Adrenal gland (tissue), 19 donors: ENCODE measurements at places on chromosomes 5 and 9.
A peak's percentile ranks its signal among the peaks of the same experiment; 100 is the strongest.

- no peak for DNase-seq
Observed at GRCh38 chr9:37967761-37968080, 63.8 kb upstream of the SLC25A51 start.

- DNase-seq = no peak
Observed at GRCh38 chr5:59021286-59021673, 438.4 kb downstream of the RAB3C start.

DNA sequence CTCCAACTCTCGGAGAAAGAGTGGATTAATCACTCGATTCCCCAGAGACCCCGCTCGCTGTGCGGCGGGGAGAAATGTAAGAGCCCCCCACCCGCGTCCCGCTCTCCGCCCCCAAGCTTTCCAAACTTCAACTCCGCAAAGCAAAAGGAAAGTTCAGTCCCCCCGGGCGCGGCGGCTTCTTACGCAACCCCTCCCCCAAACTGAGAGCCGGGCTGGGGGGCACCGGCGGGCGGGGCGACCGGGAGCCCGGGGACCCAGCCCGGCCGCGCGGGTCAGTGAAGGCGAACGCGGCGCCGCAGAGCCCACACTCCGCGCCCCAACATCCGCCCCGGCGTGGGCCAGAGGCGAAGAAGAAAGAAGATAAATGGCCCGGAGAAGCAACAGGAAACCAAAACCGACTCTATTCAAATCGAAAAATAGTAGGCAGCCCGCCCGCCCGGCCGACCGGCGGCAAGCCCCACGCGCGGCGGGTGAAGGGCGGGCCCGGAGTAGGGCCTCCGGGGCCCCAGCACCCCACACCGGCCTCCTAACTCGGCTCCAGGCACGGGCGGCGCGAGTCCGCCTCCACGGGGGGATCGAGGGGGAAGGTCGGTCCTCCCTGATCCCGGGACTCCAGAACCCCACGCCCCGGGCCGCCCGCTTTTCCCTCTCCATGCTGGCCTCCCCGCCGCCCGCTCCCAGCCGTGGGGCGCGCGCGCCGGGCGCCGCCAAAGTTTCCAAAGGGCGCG lies 720 bp downstream of the NOTCH1 start:
- no peak for DNase-seq

DNA sequence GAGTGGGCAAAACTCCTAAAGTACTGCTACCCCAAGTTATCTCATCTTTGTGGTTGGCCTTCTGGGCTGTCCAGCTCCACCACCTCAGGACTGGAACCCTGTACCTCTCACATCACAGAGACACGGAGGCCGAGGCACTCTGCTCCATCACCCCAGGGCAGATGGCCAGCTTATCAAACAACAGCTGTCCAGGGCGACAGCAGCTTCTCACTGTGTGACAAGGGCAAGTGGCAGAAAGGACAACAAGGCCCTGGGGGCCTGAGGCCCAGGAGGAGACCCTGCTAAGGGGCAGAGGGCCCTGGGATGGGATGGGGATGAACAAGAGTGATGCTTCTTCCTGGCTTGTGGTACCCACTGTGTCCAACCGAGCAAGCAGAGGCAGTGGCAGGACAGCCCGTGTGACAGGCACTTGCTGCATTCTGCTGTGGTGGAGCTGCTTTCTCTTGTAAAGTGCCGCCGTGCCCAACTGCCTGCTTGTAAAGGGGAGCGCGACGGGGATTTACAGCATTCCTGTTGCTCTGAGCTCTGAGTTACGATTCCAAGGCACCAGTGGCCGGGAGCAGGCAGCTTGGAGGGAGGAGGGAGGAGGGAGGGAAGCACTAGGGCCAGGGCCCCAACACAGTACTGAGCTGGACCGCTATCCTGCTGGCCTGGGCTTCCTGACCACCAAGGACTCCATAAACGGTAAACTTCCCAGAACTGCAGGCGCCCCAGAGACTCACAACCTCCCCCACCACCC lies 71.2 kb downstream of the SHB start:
- DNase-seq = no peak

DNA sequence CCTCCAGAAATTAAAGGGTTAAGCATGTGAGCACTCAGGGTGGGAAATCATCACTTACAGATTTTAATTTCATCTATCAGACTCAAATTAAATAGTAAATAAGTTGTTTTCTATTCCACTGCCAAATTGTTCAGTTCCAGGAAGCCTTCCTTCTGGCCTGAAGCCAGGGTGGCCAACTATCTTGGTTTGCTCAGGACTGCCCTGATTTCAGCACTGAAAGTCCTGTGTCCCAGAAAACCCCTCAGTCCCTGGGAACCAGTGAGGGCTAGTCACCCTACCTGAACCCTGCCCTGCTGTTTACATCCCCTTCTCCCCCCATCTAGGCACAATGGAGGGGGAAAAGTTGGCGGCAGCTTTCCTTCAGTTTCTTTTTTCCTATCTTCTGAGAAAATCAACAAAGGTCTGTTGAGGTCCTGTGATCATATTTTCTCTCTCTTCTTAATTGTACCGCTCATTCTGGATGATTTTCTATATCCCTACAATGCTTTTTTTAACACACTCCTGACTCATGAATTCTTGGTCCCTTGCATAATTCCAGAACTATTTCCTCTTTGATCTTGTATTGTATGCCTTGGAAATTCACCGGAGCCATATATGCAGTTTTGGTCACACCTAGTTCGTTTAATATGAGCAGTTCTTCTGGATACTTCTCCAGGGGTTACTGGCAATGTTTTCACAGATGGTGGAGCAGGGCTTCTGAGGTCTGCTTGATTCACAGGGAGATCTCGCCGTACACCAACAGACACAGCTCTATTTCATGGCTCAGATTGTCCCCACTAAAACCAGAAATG lies 103.8 kb downstream of the MAP1B start:
- DNase-seq = peak; percentile 85

DNA sequence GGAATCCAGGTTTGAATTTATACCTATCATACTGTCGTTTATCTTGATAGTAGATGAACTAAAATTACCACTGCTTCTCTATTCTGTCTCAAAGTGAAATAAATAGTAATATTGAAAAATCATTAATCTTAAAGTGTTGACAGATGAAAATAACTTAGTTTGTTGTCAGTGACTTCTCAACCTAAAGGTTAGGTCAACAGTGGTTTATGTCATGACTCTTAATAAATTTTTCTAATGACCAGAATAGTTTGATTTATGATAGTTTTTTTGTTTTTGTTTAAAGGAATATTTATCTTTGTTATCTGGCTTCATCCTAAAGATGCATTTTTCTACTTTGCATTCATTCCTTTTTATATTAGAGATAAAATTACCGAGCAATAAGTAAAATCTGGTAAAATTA lies 81.1 kb downstream of the SLF1 start:
- DNase-seq = no peak

DNA sequence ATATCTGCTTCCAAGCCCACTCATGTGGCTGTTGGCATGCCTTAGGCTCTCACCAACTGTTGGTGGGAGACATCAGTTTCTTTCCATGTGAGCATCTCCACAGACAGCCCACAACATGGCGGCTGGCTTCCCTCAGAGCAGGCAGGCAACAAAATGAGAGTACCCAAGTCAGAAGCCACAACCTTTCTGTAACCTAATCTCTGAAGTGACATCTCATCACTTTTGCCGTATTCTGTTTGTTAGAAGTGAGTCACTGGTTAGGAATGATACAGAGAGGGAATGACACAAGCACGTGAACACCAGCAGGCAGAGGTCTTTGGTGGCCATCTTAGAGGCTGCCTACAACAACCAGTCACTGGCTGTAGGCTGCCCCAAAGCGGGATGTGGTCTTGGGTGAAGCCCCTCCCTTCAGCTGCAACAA lies 88.6 kb upstream of the RASGRF2 start:
- DNase-seq = no peak

- DNase-seq = peak; percentile 33
Observed at GRCh38 chr9:36797471-36798220, 225.0 kb downstream of the MELK start.

DNA sequence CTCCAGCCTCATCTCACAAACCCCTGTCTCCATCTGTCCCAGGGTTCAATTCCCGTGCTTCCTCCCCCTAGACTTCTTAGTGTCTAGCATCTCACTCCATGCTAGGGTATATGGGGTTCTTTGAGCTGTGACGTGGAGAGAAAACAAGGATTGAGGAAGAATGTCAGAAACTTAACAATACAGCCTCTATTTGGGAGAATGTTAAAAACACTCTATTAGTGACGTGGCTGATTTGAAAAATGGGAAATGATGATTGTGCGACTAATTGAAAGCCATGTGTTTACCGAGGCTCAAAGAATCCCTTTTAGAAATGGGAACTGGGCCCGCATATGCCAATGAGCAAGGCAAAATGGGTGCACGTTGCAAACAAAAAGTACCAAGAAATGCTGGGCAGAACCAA lies 72.7 kb upstream of the TBC1D2 start:
- DNase-seq = no peak

DNA sequence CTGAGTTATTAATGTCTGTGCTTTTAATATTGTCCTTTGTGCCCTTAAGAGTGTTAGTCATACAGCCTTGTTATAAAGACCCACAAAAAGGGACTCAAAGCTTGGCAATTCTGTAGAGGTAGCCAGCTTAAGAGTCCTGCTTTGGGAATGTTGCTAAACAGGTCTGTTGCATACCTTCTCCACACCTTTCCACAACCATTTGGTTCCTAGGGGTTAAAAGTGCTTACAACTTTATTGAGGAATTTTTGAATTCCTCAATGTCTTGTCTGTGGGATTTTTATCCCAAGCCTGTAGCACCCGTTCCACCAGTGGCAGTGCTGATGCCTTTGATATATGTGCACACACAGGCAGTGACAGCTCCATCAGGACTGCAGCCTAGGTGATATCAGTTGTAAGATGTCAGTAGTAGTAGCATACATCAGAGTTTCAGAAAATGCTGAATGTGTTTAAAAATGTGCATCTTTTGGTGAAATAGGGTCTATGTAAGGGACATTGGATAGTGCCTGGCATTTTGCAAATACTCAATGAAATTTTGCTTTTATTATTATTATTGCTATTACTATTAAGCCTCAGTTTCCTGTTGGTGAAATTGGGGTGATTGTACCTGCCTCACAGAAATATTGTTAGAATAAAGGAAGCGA lies 68.5 kb downstream of the WWC1 start:
- DNase-seq = no peak

GRCh38 chr5:36438765-36439561 lies 137.3 kb upstream of the RANBP3L start:
- peak; percentile 32 for DNase-seq

DNA sequence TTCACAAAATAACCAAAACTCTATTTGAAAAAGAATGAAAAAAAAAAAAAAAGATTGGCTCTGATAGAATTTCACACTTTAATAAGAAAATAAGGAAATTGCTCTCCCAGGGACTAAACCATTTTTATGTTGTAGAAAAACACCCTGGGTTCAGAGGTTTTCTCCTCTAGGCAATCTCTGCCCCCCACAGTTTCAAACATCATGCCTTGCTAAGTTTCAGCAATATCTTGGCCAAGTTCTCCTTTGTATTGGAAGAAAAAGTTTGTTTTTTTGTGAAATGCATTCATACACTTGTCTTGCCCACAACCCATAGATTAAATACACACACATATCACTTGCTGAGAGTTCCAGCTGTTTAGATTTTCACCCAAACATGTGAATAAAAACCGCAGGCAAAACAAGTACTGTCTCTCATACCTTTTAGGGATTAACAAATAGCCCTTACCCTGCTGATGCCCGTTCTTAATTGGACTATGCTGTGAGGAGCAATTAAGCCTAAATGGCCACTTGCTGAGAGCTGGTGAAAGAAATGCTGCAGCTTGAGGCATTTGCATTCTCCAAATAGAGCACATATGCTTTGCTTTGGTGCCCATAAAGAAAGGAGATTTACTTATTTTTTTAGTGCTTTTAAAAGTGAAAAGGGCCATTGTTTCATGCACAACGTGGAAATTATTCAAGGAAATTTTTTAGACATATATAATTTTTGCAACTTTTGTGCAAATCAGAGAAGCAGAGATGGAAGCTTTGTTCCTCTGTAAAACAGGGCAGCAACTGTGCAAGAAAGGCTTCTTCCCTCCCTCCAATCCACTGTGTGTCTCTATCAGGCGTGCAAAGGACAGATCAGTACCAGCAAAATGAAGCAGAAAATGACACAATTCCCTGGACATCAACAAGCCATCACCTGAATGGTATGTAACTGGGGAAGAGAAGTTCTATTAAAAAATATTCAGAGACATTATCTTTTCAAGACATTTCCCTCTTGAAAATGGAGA lies 262.4 kb upstream of the KIF2A start:
- no peak for DNase-seq
